ENCODE measurements at places on chromosomes 1 and 21.

DNA sequence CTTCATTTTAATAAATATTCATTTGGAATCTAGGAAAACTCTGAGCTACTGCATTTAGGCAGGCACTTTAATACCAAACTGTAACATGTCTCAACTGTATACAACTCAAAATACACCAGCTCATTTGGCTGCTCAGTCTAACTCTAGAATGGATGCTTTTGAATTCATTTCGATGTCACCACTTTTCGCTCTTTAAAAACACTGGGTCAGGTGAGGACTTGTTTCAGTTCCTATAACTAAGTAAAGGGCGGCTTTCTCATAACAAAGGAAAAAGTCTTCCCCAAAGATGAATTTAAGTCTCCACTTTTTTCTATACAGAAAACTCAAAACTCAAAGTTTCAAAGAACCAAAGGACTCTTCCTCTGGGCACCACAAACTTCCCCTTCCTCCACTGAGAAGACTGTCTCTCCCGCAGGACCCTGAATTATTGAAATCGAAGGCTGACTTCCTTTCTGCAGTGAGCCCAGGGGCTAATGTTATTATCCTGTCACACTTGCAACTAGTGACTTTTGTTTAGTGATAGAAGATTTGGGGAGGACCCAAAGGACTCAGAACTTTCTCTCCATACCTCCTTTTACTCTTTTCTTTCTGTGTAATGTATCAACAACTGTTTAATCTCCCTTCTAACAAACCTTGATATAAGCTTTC, 9.7 kb upstream of the DHX9 start:
- no peak for DNase-seq

GRCh38 chr21:44837537-44837936, 19.7 kb upstream of the SUMO3 start:
- no peak for DNase-seq

DNA sequence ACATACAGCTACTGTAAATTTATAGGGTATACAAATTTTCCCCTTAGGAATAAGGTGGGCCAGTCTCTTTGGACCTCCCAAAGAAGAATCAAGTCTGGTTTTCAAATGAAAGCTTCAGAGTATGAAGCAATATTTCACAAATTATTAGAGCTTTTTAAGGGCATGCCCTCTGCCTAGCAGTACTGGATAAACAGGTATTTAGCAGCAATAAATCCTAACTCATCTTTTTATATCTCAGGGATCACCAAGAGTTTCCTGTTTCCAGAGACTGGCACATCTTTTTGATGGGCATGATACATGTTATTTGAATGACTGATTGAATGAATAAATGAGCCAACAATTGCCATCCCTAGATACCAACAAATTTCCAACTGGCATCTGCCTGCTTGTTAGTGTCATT, 190.4 kb downstream of the NRIP1 start:
- DNase-seq: no peak

GRCh38 chr1:209659909-209660308, 7.7 kb upstream of the LAMB3 start:
- DNase-seq: no peak

GRCh38 chr1:234841710-234842231, 231.8 kb upstream of the IRF2BP2 start:
- no peak for DNase-seq

- DNase-seq: no peak
These were observed 97.0 kb downstream of the CHRM3 start for GRCh38 chr1:239483391-239483790.

Measured in esophagus squamous epithelium (tissue), 5 donors.